ENCODE measurements at places on chromosomes 3 and 15.

DNA sequence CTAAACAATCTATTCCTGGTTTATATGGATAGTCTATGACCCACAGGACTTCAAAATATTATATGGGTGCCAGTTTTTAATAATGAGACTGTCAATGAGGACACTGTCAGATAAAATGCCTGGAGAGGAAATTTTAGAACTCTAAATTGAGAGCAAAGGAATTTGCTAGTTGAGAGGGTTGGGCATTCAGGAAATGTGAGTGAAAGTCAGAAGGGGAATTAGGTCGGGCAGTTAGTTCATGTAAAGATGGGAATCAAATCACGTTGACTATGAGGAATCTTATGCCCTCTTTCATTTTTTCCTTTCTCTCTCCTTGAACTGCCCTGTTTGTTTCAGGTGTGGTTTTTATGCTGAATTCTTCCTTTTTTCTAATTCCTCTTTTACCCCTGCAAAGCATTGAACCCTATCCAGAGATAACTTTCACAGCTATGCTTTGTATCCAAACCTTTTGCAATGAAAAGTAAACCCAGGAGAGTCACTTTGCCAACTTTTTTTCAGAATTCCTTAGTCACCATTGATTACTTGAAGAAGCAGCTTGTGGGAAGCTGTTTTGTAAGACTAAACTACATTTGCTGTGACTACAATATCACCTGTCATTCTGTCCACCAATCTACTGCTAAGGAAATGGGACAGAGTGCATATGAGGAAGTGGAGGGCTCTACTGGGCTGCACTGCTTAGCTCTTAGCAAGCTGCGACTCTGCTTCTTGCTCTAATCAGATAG lies 27.8 kb downstream of the CHP1 start:
- peak; percentile 22 for DNase-seq

- DNase-seq = no peak
Measured at GRCh38 chr15:64566629-64567427, 106.5 kb downstream of the ZNF609 start.

DNA sequence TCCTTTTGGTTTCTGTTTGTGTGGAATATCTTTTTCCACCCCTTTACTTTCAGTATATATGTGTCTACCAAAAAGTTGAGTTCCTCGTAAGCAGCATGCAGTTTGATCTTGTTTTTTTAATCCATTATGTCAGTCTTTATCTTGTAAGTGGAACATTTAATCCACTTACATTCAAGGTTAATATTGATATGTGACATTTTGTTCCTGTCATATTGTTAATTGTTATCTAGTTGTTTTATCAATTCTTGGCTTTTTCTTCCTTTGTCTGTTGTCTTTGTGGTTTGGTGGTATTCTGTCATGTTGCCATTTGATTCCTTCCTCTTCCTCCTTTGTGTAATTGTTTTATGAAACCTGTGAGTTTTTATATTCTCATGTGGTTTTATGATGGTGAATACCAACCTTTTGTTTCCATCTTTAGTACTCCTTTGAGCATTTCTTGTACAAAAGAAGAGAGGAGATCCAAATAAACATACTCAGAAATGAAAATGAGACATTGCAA lies 43.4 kb upstream of the XCR1 start:
- DNase-seq = no peak

DNA sequence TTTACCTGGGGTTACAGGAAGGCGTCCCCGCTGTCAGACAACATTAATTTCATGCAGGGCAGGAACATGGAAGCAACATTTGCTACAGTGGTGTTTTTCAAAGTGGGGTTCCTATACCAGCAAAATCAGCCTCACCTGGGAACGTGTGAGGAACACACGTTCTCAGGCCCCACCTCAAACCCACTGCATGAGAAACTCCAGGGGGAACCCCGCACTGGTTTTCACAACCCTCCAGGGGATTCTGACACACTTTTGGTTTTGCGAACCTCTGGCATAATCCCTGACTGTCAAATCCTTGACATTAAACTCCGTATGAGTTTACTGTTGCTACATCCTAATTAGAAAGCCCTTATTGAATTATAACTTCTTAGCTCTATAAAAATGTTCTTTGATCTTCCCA lies 127.7 kb downstream of the LRRK1 start:
- no peak for DNase-seq

DNA sequence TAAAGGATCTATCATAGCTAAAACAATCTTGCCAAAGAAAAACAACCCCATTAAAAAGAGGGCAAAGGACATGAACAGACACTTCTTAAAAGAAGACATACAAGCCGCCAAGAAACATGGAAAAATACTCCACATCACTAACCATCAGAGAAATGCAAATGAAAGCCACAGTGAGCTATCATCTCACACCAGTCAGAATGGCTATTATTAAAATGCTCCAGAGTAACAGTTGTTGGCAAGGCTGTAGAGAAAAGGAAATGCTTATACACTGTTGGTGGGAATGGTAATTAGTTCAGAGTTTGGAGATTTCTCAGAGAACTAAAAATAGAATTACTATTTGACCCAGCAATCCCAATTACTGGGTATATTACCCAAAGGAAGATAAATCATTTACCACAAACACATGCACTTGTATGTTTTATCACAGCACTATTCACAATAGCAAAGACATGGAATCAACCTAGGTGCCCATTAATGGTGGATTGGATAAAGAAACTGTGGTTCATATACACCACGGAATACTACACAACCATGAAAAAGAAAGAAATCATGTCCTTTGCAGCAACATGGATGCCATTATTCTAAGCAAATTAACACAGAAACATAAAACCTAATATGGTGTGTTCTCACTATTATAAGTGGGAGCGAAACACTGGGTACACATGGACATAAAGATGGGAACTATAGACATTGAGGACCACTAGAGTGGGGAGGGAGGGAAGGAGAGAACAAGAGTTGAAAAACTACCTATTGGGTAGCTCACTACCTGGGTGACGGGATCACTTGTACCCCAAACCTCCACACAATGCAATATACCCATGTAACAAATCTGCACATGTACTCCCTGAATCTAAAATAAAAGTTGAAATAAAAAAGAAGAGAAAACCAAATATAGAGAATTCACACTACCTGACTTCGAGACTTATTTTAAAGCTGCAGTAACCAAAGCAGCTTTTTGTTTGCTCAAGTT lies 32.6 kb downstream of the ITGA11 start:
- no peak for DNase-seq

- DNase-seq = peak; percentile 56
Measured at GRCh38 chr3:10008588-10009344, 17.5 kb upstream of the FANCD2 start.

GRCh38 chr3:14448756-14449727 lies 46.6 kb downstream of the SLC6A6 start:
- no peak for DNase-seq

GRCh38 chr15:99925661-99926461 lies 192.6 kb upstream of the LYSMD4 start:
- no peak for DNase-seq

- DNase-seq = no peak
Measured at GRCh38 chr3:137204409-137204808, 246.6 kb downstream of the IL20RB start.

- peak; percentile 18 for DNase-seq
Measured at GRCh38 chr3:38805765-38806386, 10.1 kb downstream of the SCN10A start.

DNA sequence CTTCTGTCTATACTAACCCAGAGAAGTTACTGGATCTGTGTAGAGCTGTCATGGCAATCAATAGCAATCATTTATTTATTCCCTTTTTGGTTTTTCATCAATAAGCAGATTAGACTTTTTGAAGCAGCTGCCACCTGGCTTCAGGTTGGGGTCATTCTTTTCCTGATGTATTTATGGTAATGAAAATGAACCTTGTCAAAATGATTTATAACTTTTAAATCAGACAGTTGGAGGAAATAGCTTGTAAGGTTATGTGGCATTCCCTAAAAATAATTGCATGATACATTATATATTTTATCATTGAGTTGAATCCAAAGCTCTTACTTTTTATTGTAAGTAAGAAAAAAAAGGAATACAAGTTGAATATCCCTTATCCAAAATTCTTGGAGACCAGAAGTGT lies 8.6 kb downstream of the TIPARP start:
- DNase-seq = no peak

DNA sequence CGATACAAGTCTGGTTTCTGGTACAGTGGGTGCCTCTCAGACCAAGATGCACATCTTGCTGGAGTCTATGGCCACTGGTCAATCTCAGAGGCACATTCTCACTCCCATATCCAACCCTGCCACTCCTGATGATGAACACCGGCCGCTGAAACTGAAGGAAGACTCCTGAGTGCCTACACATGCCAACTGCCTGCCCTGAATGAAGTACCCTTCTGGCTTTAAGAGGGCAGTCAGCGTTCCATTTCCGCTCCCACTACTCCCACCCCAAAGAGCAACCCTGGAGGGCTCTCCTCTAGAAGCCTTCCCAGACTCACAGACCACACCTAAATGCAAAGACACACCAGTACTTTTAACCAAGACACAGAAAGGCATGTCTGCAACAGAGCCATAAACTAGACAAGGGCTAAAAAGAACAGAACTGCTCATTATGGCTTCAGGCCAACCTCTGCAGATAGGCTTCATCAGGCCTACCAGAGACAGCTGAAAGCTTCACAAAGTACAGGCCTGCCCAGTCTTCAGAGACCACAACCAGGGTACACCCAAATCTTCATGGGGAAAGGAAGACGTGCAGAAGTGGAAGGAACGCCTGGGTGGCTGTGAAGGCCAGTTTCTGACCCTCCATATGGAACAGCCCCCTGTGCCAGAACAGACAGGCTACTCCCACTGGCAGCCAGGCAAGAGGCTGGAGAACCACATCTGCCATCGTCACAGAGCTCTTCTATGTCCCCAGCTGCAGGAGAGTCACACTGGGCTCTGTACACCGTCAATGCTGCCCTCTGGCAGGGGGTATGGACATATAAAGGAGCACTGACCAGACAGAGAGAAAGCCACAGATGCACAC lies 14.3 kb downstream of the ANP32A start:
- no peak for DNase-seq

- no peak for DNase-seq
Measured at GRCh38 chr3:13042127-13042701, 31.0 kb downstream of the IQSEC1 start.

- DNase-seq = no peak
Measured at GRCh38 chr3:94909726-94910125, 846.9 kb downstream of the NSUN3 start.

GRCh38 chr3:46484388-46484787 lies 13.4 kb upstream of the RTP3 start:
- DNase-seq = no peak

DNA sequence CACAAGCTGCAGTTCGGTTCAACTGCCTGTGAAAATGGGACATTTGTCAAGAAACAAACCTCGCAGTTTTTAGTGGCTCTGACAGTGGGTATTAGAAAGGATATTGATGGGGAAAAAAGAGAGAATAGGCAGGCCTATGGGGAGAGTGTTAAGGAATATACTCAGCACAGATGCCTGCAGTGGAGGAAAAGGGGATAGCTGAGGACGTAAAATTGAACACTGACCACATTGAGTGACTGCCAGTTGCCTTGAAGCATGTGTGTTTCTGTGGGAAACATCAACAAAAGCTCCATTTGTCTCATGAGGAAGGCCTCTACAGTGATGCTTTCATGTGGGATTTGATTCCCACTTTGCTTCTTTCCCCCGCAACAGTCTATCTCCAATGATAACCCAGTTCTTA lies 1042.1 kb downstream of the TUSC7 start:
- DNase-seq = no peak

- peak; percentile 60 for DNase-seq
Measured at GRCh38 chr15:31128919-31129768, 27.6 kb upstream of the TRPM1 start.

DNA sequence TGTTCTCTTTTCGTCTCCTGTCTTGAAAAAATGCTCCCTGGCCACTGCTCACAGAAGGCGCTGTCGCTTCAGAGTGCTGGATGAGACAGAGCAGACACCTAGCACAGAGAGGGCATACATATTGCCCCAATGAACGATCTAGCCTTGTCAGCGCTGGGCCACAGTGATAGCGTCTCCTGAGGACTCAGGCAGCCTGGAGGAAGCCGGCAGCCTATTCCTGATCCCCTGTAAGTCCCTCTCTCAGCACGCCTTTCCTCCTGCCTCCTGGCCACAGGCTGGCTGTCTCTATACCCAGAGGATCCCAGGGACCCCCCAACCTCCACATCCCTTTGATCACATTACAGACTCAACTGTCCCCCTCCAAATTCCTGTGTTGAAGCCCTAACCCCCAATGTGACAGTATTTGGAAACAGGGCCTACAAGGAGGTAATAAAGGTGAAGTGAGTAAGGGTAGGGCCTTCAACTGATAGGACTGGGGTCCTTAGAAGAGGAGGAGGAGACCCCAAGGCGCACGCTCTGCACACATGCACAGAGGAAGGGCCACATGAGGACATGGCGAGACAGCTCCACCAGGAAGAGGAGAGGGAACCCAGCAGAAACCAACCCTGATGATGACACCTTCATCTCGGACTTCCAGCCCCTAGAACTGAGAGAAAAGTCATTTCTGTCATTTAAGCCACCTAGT lies 7.5 kb downstream of the PLA2G4F start:
- DNase-seq = no peak

- DNase-seq = no peak
Measured at GRCh38 chr3:121963608-121964007, 58.4 kb downstream of the ILDR1 start.

DNA sequence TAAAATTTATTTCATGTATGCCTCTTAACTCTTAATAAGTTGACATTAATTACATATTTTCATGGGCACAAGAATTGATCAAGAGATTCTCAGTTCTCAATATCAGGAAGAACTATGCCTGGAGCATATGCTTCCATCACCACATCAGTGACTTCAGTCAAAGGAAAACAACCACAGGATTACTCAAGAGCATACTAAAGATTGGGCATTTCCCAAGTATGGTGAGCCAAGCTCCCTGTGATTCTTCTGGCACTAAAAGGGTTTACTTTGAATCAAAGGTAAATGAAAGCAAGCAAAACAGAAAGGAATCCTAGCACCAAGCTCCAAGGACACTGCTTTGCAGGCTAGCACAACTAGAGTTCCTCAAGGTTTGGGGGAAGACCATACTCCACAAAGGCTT lies 44.6 kb downstream of the FMN1 start:
- DNase-seq = no peak

DNA sequence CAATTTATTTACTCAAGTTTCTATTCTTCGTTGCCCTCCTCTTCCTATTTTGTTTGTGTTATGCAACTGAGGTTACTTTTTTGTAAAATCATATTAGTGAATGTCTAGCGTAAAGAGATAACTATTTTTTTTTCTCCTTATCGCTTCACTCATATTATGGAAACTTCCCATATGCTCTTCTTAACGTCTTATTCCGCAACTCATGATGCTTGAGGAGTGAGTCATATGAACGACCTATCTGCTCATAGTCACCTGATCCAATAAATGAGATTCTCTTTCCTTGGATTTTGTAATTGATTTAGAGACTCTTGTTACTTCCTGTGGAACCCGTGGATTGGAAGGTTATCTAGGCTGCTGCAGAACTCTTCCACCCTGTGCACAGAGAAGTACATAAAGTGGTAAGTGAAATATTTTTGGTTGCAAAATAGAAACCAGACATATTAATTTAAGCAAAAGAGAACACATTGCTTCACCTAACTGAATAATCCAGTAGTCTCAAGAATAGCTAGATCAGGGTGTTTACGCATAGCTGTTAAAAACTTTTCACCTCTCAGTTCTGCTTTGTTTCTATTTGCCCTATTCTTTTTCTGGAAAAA lies 719.3 kb upstream of the SGO1 start:
- DNase-seq = no peak

- DNase-seq = no peak
Measured at GRCh38 chr15:58616171-58616570, 133.3 kb downstream of the ADAM10 start.
